ENCODE measurements at places on chromosomes 6 and 20. TPM values are rescaled to one million over a fixed set of nuclear protein-coding genes. Genes with fewer than 3 reads are reported as not detected.

GRCh38 chr6:7532232-7532631 lies 9.2 kb upstream of the DSP start:
- peaks cover 12% of the 10 kb centered on the region for H3K4me1 ChIP-seq
- H3K27ac ChIP-seq, result no peak overlapping the region
- H3K36me3 ChIP-seq, result no peaks in the 10 kb centered on the region

The OXT gene
- total RNA-seq, result not detected

DNA sequence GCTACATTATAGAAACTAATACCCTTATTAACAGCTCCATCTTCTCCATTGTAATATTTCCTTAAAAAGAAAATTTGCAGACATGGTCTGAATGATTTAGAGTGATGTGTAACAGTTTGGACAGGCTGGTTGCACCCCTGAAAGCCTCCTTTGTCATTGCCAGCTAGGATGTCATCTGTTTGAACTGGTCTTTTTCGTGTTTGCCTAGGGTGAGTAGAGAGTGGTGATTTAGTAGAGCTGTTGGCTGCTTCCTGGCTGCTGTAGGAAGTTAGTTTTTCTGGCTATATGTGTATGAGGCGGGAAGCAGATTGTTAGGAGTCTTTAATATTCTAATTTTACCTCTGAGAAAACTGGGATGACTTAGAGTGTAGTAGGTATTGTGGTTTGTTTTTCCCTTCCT lies 101.1 kb downstream of the ZFAND3 start:
- H3K27me3 ChIP-seq, result no peaks in the 10 kb centered on the region
- no peak overlapping the region for H3K27ac ChIP-seq
- H3K4me1 ChIP-seq, result peaks cover 9% of the 10 kb centered on the region
- peak; percentile 11 for DNase-seq

The PNLDC1 gene
- 0.06 TPM for total RNA-seq

GRCh38 chr6:148524976-148525375 lies 182.3 kb downstream of the SASH1 start:
- H3K4me1 ChIP-seq, result peaks cover 3% of the 10 kb centered on the region
- H3K4me3 ChIP-seq, result no peak overlapping the region
- peaks cover 5% of the 10 kb centered on the region for H3K36me3 ChIP-seq
- no peak overlapping the region for H3K27ac ChIP-seq

GRCh38 chr6:15447546-15448267 lies 201.8 kb downstream of the JARID2 start:
- H3K4me1 ChIP-seq, result peaks cover 58% of the 10 kb centered on the region
- H3K27me3 ChIP-seq, result no peaks in the 10 kb centered on the region
- H3K4me3 ChIP-seq, result peak overlapping the region; percentile 5
- peak; percentile 85 for DNase-seq

DNA sequence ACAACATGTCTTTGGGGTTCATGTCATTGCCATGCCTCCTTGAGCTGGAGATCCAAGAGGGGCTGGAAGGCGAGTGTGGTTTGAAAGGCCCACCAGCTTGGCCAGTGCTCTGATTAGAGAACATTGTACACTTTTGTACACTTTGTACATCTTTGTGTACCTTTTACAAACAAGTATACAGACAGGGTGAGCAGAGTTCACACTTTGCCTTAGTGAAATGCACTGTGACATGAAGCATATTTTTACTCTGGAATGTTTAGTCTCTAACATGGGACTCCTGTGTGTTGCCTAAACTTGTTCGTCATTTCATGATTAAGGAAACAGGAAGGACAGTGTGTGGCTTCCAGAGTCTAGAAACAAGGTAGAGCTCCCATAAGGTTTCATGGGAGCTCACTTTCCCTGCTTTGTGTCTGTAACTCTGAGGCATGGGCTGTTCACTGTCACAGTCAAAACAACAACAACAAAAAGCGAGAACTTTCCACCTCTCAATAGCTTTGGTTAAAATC lies 225.8 kb upstream of the SOX4 start:
- no peaks in the 10 kb centered on the region for H3K36me3 ChIP-seq
- H3K4me3 ChIP-seq, result no peak overlapping the region
- no peak for DNase-seq
- H3K27me3 ChIP-seq, result no peaks in the 10 kb centered on the region

The THEMIS gene
- total RNA-seq, result not detected

GRCh38 chr6:124977067-124977908 lies 15.1 kb downstream of the RNF217 start:
- H3K36me3 ChIP-seq, result peaks cover 3% of the 10 kb centered on the region
- H3K27me3 ChIP-seq, result no peaks in the 10 kb centered on the region
- peaks cover 24% of the 10 kb centered on the region for H3K4me1 ChIP-seq
- DNase-seq, result no peak
- no peak overlapping the region for H3K27ac ChIP-seq

The PROKR2 gene
- total RNA-seq, result not detected

The PTCHD4 gene
- 7.8 TPM for total RNA-seq

DNA sequence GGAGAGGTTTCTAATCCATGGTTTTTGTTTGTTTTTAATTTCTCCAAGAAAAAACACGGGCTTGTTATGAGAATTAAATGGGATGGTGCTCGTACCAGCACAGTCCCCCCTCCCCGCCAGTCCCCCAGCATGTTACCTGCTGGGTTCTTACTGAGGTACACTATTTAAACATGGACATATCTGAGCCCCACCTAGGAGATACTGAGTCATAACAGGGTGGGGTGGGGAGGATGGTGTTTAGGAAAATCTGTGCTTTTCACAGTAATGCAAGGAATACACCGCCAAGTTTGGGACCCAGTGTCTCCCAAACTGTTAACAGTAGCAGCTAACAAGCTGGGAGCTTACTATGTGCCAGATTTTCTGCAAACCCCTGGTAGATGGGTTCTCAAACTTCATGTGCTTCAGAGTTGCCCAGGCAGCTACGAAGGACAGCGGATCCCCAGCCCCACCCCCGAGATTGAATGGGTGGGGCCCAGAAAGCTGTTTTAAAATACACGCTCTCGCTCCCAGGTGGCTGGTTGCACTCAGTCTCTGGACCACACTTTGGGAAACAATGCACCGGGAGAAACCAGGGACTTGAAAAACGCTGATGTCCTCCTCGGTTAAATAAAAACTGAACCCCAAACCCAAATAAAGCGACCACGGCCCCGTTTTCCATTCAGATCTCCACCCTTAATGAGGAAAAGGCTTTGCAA lies 995 bp downstream of the ZFP64 start:
- H3K4me1 ChIP-seq, result peaks cover 6% of the 10 kb centered on the region
- no peak overlapping the region for H3K27ac ChIP-seq
- H3K27me3 ChIP-seq, result no peaks in the 10 kb centered on the region
- peak; percentile 45 for DNase-seq
- H3K4me3 ChIP-seq, result peak overlapping the region; percentile 74

GRCh38 chr6:99402448-99402847 lies 8.5 kb upstream of the COQ3 start:
- H3K4me3 ChIP-seq, result no peak overlapping the region
- no peaks in the 10 kb centered on the region for H3K4me1 ChIP-seq
- DNase-seq, result no peak
- H3K36me3 ChIP-seq, result peaks cover 68% of the 10 kb centered on the region

The CGA gene
- not detected for total RNA-seq

DNA sequence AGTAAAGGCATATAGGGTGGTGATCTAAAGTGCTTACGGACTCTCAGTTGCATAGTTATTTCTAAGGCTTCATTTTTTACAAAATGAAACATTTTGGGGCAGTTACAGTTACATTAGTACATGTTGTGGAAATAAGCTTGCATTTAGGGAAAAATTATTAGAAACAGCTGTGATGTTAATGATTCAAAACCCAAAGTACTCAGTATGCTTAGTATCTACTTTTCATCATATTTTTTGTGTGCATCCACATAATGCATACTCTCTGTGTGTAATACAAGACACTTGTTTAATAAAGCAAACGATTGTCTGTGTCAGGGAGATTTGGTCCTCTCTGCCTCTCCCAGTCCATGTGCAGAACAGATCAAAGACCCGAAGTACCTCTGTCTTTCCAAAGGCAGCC lies 11.4 kb upstream of the TBX18 start:
- H3K36me3 ChIP-seq, result no peaks in the 10 kb centered on the region
- H3K4me1 ChIP-seq, result no peaks in the 10 kb centered on the region
- no peak for DNase-seq
- H3K27ac ChIP-seq, result no peak overlapping the region
- peaks cover 100% of the 10 kb centered on the region for H3K27me3 ChIP-seq
- H3K4me3 ChIP-seq, result no peak overlapping the region

The GPLD1 gene
- 8.3 TPM for total RNA-seq

The RIOK1 gene
- total RNA-seq, result 21.5 TPM

The RGS17 gene
- total RNA-seq, result 4.8 TPM

DNA sequence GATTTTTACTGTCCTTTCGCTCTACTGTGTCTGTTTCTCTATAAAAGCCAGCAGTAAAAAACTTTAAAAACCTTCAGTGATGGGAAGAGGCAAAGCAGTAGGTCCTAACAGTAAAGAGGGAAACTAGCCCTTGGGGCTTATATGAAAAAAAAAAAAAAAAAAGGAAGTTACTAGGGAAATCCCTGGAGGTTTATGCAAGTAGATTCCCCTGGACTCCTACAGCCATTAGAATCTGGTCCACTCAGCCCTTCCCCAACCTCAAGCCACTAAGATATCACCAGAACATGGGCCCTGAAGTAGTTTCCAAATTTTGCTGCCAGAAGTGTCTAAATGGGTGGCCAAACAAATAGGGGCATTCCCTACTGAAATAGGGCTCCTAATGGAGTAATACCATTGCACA lies 70.5 kb upstream of the HINT3 start:
- H3K36me3 ChIP-seq, result no peaks in the 10 kb centered on the region
- no peak for DNase-seq
- no peak overlapping the region for H3K4me3 ChIP-seq
- no peak overlapping the region for H3K27ac ChIP-seq
- no peaks in the 10 kb centered on the region for H3K4me1 ChIP-seq

GRCh38 chr6:167285077-167285770 lies 5.9 kb upstream of the UNC93A start:
- peaks cover 4% of the 10 kb centered on the region for H3K4me1 ChIP-seq
- no peak overlapping the region for H3K4me3 ChIP-seq
- H3K27ac ChIP-seq, result no peak overlapping the region

DNA sequence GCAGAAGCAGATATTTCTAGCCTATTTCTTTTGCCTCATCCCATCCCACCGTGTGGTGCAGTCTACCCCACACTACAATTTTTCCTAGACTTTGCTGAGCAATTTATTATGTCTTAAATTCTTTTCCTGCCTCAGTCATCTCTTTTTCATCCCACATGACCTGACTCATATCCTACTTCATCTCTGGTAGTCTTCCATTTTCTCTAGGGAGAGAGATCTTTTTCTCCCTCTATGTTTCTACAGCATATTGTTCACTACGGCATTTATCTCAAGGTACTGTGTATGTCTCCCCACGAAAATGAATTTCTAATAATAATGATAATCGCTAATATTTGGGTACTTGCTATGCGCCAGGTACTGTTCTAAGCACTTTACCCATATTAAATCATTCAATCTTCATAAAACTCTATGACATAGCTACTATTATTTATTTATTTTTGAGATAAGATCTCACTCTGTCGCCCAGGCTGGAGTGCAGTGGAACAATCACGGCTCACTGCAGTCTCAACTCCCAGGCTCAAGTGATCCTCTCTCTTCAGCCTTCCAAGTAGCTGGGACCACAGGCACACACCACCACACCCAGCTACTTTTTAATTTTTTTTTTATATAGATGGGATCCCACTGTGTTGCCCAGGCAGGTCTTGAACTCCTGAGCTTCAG lies 15.6 kb downstream of the PDSS2 start:
- H3K27ac ChIP-seq, result no peak overlapping the region
- no peak for DNase-seq
- H3K4me3 ChIP-seq, result no peak overlapping the region

The UCKL1 gene
- total RNA-seq, result 10.8 TPM

DNA sequence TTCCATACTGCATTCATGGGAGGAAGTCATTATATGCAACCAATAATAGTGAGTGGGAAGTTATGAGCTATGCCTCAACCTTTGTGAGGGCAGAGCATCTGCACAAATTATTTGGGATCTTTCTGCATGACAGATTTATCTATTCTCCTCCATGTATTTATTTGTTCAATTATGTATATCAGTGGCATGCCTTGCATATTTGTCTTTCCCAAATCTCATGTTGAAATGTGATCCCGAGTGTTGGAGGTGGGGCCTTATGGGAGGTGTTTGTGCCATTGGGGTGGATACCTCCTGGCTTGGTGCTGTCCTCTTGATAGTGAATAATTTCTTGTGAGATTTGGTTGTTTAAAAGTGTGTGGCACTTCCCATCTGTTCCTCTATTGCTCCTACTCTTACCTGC lies 1246.0 kb upstream of the CITED2 start:
- H3K4me3 ChIP-seq, result no peak overlapping the region
- H3K27me3 ChIP-seq, result no peaks in the 10 kb centered on the region
- H3K27ac ChIP-seq, result no peak overlapping the region

- peaks cover 12% of the 10 kb centered on the region for H3K4me1 ChIP-seq
- H3K27ac ChIP-seq, result no peak overlapping the region
- no peaks in the 10 kb centered on the region for H3K27me3 ChIP-seq
- no peak overlapping the region for H3K4me3 ChIP-seq
Measured at GRCh38 chr6:159279790-159280277, 110.6 kb downstream of the FNDC1 start.

The NELFCD gene
- total RNA-seq, result 58.9 TPM

The LINC00237 gene
- total RNA-seq, result not detected

DNA sequence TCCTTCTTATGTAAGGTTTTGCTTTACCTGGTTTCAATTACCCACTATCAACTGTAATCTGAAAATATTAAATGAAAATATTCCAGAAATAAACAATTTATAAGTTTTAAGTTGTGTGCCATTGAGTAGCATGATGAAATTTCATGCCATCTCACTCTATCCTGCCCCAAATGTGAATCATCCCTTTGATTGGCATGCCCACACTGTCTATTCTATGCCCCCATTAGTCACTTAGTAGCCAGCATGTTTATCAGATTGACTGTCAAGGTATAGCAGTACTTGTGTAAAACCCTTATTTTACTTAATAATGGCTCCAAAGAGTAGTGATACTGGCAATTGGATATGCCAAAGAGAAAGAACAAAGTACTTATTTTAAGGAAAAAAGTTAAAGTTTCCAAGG lies 403.8 kb downstream of the ADGRB3 start:
- H3K4me3 ChIP-seq, result no peak overlapping the region
- no peak overlapping the region for H3K27ac ChIP-seq
- H3K4me1 ChIP-seq, result no peaks in the 10 kb centered on the region

GRCh38 chr6:75531174-75531573 lies 37.6 kb upstream of the FILIP1 start:
- DNase-seq, result no peak
- H3K4me3 ChIP-seq, result no peak overlapping the region
- no peaks in the 10 kb centered on the region for H3K4me1 ChIP-seq
- no peak overlapping the region for H3K27ac ChIP-seq
- H3K36me3 ChIP-seq, result no peaks in the 10 kb centered on the region

DNA sequence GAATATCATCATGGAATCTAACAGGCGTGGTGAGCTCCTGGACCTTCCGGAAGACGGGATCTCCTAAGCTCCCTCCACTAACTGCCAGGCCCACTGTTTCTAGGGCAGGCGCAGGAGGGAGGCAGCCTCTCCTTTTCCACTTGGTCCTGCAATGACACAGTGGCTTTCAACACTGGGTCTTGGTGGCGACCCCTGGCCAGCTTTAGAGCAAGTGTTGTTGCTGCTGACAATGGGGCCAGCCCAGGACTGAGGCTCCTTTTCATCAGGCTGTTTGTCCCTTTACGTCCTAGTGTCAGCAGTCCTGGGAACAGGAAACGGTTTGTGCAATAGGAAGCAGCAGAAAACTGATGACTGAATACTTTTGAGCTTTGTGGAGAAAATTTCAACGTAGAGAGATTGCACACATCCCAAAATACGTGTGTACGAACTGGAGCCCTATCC lies 9.7 kb upstream of the QKI start:
- peaks cover 9% of the 10 kb centered on the region for H3K4me1 ChIP-seq
- H3K4me3 ChIP-seq, result no peak overlapping the region
- no peaks in the 10 kb centered on the region for H3K36me3 ChIP-seq
- peak; percentile 47 for DNase-seq

The RIN2 gene
- total RNA-seq, result 5.5 TPM
